Stimulated activated CD4-positive, alpha-beta T cell treated with anti-CD3 and anti-CD28 coated beads, Interleukin-4, amount 100 ng/mL, for 24 hours (primary cell): ENCODE measurements at places on chromosomes 4 and X.

- no peak for DNase-seq
Observed at GRCh38 chr4:20493761-20494353, 206.4 kb upstream of the PACRGL start.

DNA sequence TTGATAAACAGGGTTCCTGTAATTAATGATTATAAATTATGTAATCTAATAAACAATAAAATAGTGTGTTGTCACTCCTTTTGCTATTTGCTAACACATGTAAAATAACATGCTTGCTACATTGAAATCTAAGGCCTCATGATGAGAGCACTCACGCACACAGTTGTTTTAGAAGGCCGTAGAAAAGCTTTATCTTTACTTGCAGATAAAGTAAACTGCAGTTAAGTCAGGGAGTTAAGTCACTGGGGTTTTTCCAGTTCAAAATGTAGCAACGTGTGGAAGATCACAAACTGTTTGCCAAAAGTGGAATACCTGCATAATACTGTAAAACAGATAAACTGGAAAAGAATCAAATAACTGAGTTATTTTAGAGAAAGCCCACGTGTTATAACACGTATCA lies 187.3 kb upstream of the PACRGL start:
- no peak for DNase-seq

GRCh38 chr4:13032936-13033335 lies 451.2 kb downstream of the RAB28 start:
- DNase-seq, result no peak

- DNase-seq, result no peak
Observed at GRCh38 chr4:91764085-91764484, 539.7 kb upstream of the GRID2 start.

DNA sequence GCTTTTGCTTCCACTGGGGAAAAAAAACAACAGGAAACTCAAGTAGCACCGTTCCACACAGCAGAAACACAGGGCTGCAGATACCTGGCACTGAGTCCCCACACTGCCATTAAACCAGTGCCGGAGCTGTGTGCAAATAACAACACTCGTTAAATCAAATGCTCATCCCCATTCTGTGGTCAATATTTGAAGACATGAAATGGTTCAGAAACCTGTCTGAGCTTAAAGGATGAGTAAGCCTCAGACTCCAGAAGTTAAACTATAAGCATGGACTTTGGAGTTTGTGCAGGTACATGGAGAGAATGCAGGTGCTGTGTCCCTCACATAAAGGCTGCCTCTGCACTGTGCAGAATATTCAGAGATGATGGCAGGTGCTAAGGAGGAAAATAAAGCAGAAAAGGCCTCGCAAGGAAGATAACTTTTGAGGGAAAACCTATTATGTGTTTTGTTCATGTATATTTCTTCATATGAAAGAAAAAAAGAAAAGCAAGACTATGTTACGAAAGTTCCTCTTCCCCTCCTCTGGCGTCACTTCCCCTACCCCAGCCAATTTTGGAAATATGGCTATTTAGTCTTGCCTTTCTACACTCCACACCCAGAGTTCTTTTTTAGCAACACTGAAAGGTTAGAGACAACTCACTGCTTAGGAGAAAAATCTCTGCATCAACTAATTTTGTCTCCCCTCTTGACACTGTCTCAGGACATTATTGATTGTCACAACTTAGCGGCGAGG lies 4.6 kb downstream of the MPP1 start:
- DNase-seq, result no peak

DNA sequence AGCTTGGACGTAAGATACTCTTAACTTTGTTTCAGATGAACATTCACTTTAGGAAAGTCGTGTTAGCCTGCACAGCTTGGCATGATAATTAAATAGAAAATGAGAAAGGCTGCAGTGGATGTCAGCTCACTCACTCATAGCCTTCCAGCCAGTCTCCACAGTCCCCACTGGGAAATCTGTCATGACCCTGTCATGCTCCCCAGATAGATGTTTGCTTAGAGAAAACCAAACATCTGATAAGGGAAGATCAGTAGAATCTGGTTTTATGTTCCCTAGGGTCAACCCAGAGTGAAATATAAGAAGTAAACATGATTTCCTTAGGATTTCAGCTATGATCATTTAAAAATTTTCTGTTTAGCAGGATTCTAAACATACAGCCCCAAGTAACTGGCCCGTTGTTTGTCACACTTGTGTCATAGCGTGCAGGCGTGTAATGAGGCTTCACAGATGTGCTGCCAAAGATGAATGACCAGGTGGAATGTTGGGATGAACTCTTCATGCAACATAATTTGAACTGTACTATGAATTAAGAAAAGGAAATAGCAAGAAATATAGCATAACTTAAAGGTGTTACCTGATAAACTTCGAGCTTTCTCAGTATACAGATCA lies 180.1 kb downstream of the BANK1 start:
- no peak for DNase-seq

GRCh38 chr4:114879916-114880669 lies 233.3 kb downstream of the NDST4 start:
- no peak for DNase-seq

- DNase-seq, result no peak
Observed at GRCh38 chr4:185304541-185304940, 91.2 kb downstream of the LRP2BP start.

- peak; percentile 21 for DNase-seq
Observed at GRCh38 chrX:71541210-71542022, 8.5 kb downstream of the OGT start.

GRCh38 chrX:38732866-38733265 lies 68.4 kb upstream of the MID1IP1 start:
- DNase-seq, result no peak

DNA sequence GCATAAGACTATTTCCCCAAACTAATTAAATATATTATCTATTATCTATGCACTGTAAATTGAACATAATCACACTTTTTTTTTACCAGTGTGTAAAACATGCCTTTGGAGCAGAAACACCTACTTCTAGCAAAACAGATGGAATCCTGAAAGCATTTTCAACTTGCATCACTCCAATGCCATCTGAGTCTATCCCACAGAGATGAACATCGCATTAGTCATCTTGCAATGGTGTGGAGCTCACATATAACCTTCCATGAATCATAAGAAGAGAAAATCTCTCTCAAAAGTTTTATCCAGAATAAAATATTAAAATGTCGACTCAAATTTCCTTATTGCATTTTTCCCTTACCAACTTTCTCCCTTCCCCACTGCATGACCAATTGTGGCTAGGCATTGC lies 406.7 kb upstream of the ACTRT1 start:
- DNase-seq, result no peak

- DNase-seq, result no peak
Observed at GRCh38 chr4:7472442-7473013, 37.8 kb upstream of the PSAPL1 start.

DNA sequence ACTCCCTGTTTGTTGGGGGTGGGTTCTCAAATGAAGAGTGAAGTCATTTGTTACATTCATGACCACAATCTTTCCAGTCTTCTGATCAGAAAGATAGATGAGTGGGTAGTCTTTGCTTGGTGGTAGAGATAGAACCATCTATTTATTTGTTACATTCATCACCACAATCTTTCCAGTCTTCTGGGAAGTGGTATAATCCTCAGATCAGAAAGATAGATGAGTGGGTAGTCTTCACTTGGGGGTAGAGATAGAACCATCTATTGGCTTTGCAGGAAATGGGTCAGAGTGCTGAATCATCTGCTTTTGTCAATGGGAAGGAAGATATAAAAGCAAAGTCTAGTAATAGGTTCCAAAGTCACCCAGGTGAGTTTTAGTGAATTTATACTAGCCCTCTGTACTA lies 64.2 kb upstream of the EPGN start:
- no peak for DNase-seq

GRCh38 chrX:2492531-2493218 lies 8.1 kb downstream of the DHRSX start:
- DNase-seq, result no peak

DNA sequence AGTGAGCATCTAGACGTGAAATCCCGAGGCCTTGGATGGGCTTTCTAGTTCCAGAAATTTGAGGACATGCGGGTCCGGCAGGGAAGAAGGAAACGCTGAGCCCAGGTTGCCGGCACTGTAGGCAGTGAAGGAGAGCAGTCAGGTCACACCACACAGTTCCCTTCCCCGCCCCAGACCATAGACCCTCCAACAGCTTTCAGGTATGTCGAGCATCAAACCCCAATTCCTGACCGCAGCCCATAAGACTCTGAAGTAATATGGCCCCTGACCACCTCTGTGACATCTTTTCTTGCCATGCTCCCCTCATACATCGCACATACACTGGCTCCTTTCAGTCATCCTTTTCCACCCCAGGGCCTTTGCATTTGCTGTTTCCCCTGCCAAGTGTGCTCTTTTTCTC lies 23.0 kb downstream of the RTL5 start:
- DNase-seq, result no peak

GRCh38 chr4:109319156-109319555 lies 16.7 kb upstream of the COL25A1 start:
- no peak for DNase-seq

DNA sequence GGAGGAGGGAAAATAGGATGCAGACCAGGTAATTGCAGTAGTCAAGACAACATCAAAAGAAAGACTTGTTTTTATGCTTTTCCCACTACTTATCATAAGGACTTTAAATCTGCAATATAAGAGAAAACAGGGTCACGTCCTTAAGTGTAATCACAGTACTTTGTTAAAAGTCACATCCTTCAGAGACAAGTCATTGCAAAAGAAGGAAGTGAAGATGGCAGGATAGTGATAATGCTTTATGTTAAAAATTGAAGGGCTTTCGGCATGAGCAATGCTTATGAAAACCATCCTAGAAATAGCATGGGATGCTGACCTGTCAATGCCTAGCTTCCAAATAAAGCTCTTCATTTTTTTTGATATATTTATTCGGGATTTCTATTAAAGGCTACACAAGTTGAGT lies 110.2 kb upstream of the TENM3 start:
- DNase-seq, result no peak

GRCh38 chrX:68997911-68998310 lies 167.3 kb downstream of the PJA1 start:
- no peak for DNase-seq

- DNase-seq, result no peak
Observed at GRCh38 chr4:108094131-108094530, 74.6 kb downstream of the LEF1 start.

DNA sequence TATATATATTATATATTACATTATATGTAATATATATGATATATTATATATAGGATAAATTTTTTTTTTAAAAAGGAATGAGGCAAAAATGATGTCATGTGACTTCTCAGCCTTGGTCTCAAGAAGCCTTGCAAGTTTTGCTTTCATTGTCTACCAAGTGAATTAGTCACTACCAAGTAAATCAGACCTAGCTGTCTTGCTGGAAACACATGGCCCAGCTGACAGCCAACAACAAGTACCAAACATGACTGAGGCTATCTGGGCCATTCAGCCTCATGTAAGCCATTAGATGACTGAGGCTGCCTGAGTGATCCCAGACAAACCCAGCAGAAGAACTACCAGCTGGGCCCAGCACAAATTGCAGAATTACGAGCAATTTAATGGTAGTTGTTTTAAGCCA lies 44.9 kb downstream of the HAND2 start:
- DNase-seq, result no peak

GRCh38 chrX:19446397-19446796 lies 68.9 kb downstream of the MAP3K15 start:
- DNase-seq, result no peak

GRCh38 chrX:21698272-21698671 lies 40.1 kb upstream of the KLHL34 start:
- DNase-seq, result no peak

GRCh38 chr4:8277356-8278008 lies 7.9 kb downstream of the HTRA3 start:
- no peak for DNase-seq
